ENCODE measurements at places on chromosomes 1 and 21.

GRCh38 chr1:61261595-61261994 is 179.2 kb downstream of the NFIA start:
- no peak for DNase-seq
- H3K4me3 ChIP-seq: no peak overlapping the region
- H3K27me3 ChIP-seq: no peaks in the 10 kb centered on the region
- H3K36me3 ChIP-seq: no peaks in the 10 kb centered on the region

DNA sequence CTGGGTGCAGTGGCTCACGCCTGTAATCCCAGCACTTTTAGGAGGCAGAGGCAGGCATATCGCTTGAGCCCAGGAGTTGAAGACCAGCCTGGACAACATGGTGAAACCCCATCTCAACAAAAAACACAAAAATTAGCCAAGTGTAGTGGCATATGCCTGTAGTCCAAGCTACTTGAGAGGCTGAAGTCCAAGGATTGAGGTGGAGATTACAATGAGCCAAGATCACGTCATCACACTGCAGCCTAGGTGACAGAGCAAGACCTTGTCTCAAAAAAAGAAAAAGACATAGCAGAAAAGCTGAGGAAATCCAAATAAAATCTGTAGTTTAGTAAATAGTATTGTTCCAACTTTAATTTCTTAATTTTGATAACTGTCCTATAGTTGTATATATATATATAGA is 11.5 kb upstream of the ASH1L start:
- H3K27ac ChIP-seq: no peak overlapping the region
- no peak overlapping the region for H3K4me3 ChIP-seq
- no peak for DNase-seq
- H3K36me3 ChIP-seq: peaks cover 6% of the 10 kb centered on the region
- H3K4me1 ChIP-seq: no peaks in the 10 kb centered on the region

DNA sequence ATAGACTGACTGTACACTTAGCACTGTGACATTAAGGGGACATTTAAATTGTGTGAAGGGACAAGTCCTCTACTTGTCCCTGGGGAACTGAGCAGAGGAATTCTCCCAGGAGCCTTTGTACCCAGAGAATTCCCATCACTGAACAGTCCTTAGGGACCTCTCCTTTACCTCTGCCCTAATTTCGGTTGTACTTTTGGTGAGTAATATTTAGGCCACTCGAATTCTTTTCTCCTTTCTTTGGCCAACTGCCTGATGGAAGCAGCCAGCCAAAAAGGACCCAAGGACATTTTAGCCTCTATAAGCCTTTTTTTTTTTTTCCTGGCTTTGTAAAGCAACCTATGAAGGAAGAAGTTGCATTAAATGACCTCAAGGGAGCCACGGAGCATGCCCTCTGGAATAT is 71.5 kb downstream of the NR5A2 start:
- no peaks in the 10 kb centered on the region for H3K36me3 ChIP-seq
- no peak overlapping the region for H3K27ac ChIP-seq
- no peaks in the 10 kb centered on the region for H3K27me3 ChIP-seq
- H3K4me3 ChIP-seq: no peak overlapping the region
- DNase-seq: no peak
- H3K4me1 ChIP-seq: 0 out of 2 replicates have a peak, but pooled peaks cover 8% of the 10 kb centered on the region

GRCh38 chr1:247435030-247435758 is 19.2 kb downstream of the NLRP3 start:
- DNase-seq: no peak
- H3K4me1 ChIP-seq: no peaks in the 10 kb centered on the region
- no peak overlapping the region for H3K27ac ChIP-seq
- no peak overlapping the region for H3K4me3 ChIP-seq
